G401 (cell line): ENCODE measurements at places on chromosomes 1 and 21. TPM values are rescaled to one million over a fixed set of nuclear protein-coding genes. Genes with fewer than 3 reads are reported as not detected.

Gene BEND5
- total RNA-seq: not detected in 2 replicates

Gene GNPAT
- 77.1 and 81.0 TPM in 2 replicates for total RNA-seq

Gene FMO1
- total RNA-seq: 83.2 and 83.8 TPM in 2 replicates

Gene TMEM61
- not detected in 2 replicates for total RNA-seq

Gene DNAJC6
- 1.4 and 2.5 TPM in 2 replicates for total RNA-seq

Gene NTNG1
- 16.3 and 30.4 TPM in 2 replicates for total RNA-seq

Gene FTCD
- total RNA-seq: 1.1 TPM in 1 of 2 replicates, not detected in the other

Gene TRIM67
- not detected in 2 replicates for total RNA-seq

Gene BSND
- not detected in 2 replicates for total RNA-seq

Gene UBE4B
- 82.1 and 101 TPM in 2 replicates for total RNA-seq

Gene SNX7
- 30.0 and 39.7 TPM in 2 replicates for total RNA-seq

Gene CLDN17
- total RNA-seq: not detected in 2 replicates

Gene RHD
- total RNA-seq: not detected in 2 replicates

Gene RUNX1
- total RNA-seq: 0.49 TPM in 1 of 2 replicates, not detected in the other

Gene WNT9A
- total RNA-seq: 1.2 and 2.7 TPM in 2 replicates

Gene UTS2
- not detected in 2 replicates for total RNA-seq

Gene GJC2
- total RNA-seq: 0.74 and 1.2 TPM in 2 replicates

Gene AIRE
- total RNA-seq: 0.86 and 1.7 TPM in 2 replicates

Gene GPR25
- total RNA-seq: not detected in 2 replicates

Gene CENPL
- total RNA-seq: 19.0 and 32.2 TPM in 2 replicates

Gene ITLN1
- not detected in 2 replicates for total RNA-seq
